ENCODE measurements at places on chromosomes 2 and 18.

DNA sequence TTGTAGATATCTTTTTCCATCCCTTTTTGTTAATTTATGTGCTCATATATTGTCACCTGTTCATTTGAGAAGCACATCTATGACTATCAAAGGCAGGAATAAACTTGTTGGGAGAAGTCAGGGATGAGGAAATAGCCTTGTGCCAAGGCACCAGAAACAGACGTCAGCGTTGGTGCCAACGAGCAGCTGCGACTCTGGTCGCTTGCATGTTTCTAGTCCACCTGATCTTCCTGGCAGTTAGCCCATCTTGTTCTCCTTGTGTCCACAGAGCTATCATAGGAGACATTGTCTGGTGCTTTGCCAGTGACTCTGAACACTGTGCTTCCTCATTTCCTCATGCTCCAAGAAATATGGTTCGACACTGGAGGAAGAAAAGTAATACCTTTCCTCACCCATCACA lies 374.4 kb downstream of the PTPRM start:
- DNase-seq, result no peak

DNA sequence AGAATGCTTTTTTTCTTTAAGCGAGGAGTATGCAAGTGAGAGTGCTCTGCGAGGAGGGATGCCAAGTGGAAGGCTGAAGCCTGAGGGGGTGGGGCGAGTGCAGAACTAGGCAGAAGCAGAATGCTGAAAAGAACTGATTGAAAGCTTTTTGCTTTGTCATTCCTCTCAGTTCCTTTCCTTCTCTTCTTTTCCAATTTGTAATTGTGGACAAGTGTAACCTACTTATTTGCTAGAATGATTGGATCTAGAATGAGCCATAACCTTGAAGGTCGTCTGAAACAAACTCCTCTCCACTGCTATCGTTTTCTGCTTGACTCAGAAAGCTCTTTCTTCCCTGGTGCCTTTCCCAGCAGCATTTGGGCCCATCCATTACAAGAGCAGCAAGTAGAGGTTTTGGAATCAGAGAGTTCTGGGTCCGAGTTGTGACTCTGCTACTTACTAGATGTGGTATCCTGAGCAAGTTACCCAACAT lies 115.3 kb downstream of the METTL8 start:
- no peak for DNase-seq

DNA sequence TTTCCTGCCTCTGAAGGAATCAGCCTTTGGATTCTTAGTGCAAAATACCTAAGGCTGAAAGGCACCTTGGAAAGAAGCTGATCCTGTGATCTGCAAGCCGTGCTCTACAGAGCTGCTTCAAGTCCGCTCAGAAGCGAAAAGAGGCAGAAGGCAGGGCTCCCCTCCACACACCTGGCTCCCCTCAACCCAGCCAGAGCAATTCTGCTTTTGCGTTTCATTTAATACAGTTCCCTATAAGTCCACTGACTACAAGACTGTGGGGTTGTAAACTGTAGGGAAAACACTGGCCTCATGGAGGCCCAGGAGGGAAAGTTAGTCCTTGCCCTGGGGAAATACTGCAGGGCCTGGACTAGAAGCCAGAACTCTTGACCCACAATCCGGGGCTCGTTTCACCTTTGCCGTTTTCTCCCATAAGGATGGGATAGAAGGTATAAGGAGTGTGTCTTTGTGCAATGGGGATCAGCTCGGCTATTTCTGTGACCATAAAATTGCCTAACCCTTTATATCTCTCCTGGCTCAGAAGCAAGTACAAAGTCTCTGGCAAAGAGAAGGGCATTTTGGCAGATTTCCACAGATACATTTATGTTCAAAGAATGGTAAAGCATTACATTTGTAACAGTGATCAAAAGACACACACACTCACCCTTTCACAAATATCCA lies 95.8 kb upstream of the TEX51 start:
- DNase-seq, result no peak

DNA sequence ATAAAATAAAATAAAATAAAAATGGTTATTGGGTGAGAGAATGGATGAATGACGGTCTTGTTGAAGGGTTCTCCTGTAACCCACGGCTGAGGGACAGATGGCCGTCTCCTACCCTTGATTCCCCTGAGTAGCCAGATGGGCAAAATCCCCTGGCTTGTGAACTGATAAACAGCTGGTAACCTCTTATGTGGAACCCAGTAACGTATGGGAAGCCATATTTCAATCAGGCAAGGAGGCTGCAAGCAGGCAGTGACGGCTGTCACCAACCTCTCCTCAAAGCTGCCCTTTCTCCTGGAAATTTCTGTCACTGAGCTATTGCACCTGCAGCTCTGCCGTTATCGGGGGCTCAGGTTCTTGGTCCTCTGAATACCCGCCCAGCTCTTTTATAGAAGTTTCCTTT lies 165.3 kb upstream of the SMAD2 start:
- DNase-seq, result no peak

GRCh38 chr18:35248429-35248828 lies 7.6 kb downstream of the ZNF397 start:
- DNase-seq, result no peak

DNA sequence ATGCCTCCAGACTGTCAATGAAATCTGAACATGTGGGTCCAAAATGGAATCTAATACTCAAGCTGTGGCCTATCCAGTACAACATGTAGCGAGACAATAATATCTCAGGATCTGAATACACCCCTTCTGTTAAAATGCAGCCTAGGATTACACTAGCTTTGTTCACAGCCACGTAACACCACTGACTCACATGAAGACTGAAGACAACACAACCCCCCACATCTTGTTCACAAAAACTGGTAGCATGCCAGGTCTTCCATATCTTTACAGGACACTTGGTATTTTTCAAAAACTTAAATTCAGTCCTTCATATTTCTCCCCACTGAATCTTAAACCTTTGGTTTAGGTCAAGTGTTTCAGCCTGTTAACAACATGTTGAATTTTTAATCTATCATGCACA lies 84.2 kb downstream of the SLC8A1 start:
- no peak for DNase-seq

GRCh38 chr18:76351961-76352581 lies 143.0 kb downstream of the ZNF516 start:
- no peak for DNase-seq

GRCh38 chr2:64326578-64327050 lies 127.3 kb upstream of the LGALSL start:
- DNase-seq, result no peak

DNA sequence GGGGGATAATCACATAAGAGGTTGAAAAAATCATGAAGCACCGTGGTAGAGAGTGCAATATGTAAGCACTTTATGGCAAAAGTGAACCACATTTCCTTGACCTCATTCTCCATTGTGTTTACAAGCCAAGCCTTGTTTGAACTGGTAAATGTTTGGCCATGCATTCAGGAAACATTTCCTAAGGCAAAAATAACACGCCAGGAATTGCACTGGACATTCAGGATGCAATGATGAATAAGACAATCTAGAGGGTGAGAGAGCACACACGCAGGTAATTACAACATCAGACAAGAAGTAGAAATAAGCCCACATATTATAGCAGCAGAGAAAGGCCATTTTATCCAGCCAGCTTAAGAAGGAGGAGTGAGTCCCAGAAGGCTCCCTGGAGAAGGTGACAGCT lies 218.0 kb upstream of the OSR1 start:
- DNase-seq, result no peak

DNA sequence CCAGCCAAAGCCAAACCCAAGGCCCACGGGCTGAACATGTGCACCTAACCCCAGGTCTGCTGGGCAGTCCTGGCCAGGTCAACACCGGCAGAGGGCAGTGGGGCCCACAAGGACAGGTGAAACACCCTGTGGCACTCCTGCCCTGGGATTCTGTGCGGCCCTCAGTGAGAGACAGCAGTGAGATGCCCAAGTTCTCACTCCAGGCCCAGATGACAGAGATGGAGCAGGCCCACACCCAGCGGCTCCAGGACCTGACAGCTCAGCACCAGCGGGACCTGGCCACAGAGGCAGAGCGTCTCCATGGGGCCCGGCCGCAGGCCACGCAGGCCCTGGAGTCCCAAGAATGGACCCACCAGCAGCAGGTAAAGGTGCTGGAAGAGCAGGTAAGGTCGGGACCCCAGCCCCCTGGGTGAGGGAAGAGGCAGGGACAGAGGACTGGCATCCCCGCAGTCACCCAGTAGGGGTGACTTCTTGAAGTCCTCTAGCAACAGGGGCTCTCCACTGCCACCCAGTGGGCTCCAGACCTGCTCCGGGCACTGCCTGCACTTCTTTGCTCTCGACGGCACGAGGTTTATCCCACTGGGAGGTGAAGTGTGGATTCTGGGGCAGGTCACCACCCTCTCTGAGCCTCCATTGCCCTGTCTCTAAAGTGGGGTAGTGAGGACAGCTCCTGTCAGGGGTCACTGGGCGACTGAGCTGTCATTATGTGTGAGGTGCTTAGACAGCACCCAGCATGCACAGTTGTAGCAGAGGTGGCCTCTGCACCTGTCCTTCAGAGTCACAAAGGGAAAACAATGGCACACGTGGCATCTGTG lies 8.8 kb upstream of the SNED1 start:
- DNase-seq, result peak; percentile 39

GRCh38 chr2:76839826-76840225 lies 682.4 kb downstream of the LRRTM4 start:
- no peak for DNase-seq

- DNase-seq, result no peak
These were observed 3.6 kb downstream of the KIDINS220 start for GRCh38 chr2:8833853-8834252.

GRCh38 chr2:191352536-191352935 lies 107.3 kb downstream of the MYO1B start:
- no peak for DNase-seq

DNA sequence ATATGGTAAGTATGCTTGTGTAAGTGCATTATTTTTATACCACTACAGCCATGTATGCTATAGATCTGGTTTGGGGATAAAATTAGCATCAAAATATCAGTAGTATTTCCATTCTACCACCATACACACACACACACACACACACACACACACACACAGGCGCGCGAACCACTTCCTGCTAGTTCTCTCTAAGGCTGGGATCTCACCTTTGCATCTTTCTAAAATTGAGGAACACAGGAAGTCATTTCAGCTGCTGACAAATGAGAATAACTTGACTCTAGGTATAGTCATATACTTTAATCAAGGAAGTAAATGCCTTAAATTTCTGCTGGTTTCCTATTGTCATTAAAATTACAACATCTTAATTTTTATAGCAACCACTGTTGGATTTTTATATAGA lies 72.5 kb downstream of the RBM43 start:
- no peak for DNase-seq

GRCh38 chr2:50953021-50953420 lies 78.9 kb downstream of the NRXN1 start:
- DNase-seq, result no peak

DNA sequence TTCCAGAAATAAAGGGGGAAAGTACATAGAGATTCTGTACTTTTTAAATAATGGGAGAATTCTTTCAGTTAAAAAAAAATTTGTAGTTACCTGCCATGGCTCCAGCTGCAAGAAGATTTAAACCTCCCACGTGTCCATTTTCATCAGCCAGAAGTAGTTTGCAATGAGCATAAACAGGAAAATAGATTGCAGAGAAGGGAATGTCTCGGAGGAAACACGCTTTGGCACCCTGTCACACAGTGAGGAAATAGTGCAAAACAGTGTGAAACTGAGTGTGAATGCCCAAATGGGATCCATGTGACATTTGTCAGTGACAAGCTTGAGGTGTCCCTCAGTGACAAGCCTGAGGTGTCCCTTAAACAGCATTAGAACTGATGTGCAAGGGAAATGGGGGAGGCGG lies 102.7 kb downstream of the SLC25A12 start:
- DNase-seq, result no peak

DNA sequence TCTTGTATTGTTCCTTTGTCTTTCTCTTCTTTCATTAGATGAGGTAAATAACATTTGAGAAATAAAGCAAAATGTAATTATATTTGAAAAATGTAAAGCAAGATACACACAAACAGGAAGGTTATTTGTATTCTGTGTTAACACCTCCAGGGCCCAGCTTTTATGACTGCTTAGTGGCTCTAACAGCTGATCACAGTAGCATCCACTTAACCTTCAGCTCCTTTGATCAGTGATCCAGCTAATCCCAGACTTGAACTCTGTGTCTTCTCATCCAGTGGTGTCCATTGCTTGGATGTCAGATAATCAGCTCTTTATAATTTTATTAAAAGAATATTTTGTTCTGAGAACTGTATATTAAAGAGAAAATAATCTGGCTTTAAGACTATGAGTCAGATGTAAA lies 44.5 kb downstream of the PSMD14 start:
- DNase-seq, result no peak

DNA sequence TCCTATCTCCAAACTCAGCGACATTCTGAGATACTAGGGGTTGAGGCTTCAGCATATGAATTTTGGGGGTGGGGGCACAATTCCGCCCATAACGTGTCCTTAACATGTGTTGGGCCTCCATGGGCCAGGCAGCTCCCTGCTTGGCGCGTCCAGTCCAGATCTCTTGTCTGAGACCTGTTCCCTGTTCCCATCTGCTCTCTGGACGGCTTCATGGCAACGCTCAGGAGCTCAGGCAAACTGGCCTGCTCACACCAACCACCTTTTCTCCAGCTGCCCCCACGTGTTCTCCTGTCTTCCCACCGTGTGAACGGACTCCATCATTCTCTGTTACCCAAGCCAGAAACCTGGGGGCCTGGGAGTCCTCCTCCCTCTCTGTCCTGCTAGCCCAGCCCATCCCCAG lies 36.4 kb downstream of the ACKR3 start:
- DNase-seq, result no peak

DNA sequence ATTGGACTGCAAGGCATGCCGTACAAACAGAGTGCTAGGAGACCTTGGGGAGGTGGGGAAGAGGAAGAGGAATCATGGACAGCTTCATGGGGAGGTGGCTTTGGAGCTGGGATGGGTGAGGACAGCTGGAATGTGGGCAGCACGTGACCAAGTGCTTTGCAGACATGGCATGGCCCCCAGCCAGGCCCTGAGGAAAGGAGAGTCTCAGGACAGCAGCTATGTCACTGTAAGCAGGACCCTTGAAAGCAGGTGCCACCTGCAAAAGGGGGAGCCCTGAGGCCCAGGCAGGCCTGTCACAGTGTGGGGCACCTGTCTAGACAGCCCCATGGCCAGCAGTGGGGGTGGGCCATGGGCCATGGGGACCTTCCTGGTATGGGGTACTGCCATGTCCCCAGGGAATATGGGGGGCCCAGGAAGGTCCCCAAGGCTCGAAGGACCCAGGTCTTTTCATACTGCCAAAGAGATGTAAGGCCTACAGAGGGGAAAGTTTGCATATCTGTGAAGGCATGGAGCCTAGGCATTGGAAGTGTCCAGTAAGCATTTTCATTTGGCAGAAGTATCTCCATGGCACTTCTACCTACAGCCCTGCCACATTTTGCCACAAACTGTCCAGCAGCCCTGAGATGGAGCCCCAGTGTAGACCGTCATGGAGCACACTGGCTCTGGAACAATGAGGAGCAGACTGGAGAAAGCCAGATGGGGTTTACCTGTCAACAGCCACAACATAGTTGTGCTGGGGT lies 9.9 kb downstream of the PAX8 start:
- no peak for DNase-seq
